ENCODE measurements at places on chromosomes 3 and 15. TPM values are rescaled to one million over a fixed set of nuclear protein-coding genes. Genes with fewer than 3 reads are reported as not detected.

The ULK4 gene
- 1.1 TPM for total RNA-seq

The ROPN1 gene
- not detected for total RNA-seq

The SMAD6 gene
- total RNA-seq, result 4.4 TPM

DNA sequence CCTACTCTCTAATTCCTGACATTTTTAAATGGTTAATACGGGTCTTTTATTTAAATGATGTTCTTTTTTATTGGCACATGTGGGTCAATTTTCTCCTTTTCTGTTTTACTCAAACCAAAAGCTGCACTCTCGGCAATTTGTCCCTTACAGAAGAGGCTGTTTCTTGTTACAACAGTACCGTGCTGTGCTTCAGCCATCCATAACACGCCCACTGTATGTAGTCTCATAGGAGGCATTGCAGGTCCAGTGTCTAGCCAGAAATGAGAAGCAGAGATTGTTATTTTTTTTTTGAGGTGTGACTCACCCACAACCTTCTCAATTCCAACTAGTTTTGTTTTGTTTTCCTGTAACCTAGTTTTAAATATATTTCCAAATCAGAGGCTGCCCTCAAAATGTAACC lies 164.6 kb downstream of the GMNC start:
- no peaks in the 10 kb centered on the region for H3K27me3 ChIP-seq
- H3K4me3 ChIP-seq, result no peak overlapping the region
- no peak for DNase-seq
- H3K27ac ChIP-seq, result no peak overlapping the region

DNA sequence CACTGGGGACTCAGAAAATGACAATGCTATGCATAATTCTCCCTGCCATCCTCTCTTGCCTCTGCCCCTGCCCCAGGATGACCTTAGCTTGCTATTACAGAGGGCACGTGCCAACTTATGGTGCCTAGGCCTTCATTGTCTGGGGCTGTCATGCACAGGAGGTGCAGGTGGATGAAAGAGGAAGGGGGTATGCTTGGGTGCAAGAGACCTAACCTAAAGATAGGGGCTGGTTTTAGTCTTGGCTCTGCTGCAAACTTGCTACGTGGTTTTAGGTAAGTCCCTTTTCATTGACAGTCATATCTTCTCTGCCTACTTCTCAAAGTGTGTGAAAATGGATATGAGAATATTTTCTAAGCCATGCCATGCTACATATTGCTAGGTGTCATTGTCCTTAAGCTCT lies 161.3 kb downstream of the EPHB1 start:
- H3K4me1 ChIP-seq, result no peaks in the 10 kb centered on the region
- H3K36me3 ChIP-seq, result peaks cover 2% of the 10 kb centered on the region
- DNase-seq, result no peak
- no peaks in the 10 kb centered on the region for H3K27me3 ChIP-seq
- H3K4me3 ChIP-seq, result no peak overlapping the region
